ENCODE measurements at places on chromosomes 1 and 21. TPM values are rescaled to one million over a fixed set of nuclear protein-coding genes. Genes with fewer than 3 reads are reported as not detected.

Gene NUP210L
- not detected for polyA plus RNA-seq

Gene MIGA1
- polyA plus RNA-seq = 6.0 TPM

Gene TNNI3K
- not detected for polyA plus RNA-seq

- DNase-seq = peak; percentile 71
These were observed 57.9 kb upstream of the ENAH start for GRCh38 chr1:225710804-225711203.

DNA sequence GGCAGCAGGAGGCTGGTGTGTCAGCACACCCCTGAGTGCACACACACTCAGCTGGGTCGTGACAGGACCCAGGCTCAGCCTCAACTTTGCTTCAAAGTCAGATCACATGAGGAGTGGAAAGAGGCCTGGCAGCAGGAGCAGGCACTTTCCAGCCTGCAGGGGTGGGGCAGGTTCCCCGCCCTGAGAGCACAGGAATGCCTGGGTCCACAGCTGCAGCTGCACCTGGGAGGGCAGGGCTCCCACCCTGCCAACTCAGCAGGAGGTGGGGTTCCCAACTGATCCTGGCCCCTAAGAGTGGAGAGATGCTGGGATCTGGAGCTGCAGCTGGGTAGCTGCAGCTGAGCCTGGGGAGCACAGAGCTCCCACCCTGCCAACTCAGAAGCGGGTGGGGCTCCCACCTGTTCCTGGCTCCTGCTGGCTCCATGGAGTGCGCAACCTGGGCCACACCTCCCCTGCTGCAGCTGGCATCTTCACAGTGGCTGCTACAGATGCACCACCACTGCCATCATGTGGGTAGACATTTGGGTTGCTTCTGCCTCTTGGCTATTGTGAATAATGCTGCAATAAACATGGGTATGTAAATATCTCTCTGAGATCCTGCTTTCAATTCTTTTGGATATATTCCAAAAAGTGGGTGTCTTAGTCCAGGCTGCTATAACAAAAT is 415.4 kb downstream of the TTLL7 start:
- DNase-seq = no peak

GRCh38 chr1:41751804-41752513 is 166.8 kb downstream of the HIVEP3 start:
- no peak for DNase-seq
